ENCODE measurements at places on chromosomes 11 and 22.
A peak's percentile ranks its signal among the peaks of the same experiment; 100 is the strongest.

GRCh38 chr11:68093565-68093964 lies 27.6 kb downstream of the CHKA start:
- DNase-seq: no peak

- no peak for DNase-seq
These were observed 13.6 kb downstream of the C2CD3 start for GRCh38 chr11:74157169-74157568.

DNA sequence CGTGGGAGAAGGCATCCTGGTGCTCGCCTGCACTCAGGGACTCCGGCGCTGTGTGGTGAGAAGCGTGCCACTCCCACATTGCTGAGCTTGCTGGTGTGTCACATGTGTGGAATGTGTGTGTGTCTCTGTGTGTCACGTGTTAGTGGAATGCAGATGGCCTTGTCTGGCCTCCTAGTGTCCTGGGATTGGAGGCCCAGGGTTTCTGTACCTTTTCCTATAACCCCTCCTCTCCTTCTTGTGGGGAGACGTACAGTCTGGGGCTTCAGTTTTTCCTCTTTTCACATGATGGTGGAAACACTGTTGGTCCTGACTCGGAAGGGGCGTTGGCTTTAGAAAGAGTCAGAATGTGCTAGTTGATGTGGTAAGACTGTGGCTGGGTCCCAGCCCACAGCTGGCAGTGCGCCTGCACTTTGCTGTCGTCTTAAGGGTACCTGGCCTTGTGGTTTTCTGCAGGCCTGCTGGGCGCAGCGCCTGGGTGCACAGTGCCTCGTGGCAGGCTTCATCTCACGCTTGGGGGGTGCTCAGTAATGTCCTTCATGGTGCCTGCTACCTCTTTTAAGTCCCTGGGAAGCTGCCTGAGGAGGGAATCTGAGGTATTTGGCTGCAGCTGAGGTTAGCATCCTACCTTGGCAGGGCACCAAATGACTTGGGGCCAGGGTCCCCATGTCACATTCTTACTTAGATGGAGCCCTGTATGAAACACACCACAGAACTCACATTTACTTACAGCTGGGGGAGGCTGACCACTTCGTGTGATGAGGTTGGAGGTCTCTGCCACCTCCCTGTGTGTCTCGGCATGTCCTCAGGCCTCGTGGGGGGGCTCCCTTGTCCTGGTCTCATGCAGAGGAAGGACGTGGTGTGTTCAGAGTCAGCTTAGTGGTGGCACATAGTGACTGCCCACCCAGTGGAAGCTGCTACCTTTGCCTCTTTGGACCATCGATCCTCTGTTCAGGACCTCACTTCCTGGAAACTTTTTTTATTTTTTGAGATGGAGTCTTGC lies 61.9 kb downstream of the MED15 start:
- peak; percentile 83 for DNase-seq

- no peak for DNase-seq
These were observed 65.6 kb downstream of the CCDC81 start for GRCh38 chr11:86440305-86440716.

DNA sequence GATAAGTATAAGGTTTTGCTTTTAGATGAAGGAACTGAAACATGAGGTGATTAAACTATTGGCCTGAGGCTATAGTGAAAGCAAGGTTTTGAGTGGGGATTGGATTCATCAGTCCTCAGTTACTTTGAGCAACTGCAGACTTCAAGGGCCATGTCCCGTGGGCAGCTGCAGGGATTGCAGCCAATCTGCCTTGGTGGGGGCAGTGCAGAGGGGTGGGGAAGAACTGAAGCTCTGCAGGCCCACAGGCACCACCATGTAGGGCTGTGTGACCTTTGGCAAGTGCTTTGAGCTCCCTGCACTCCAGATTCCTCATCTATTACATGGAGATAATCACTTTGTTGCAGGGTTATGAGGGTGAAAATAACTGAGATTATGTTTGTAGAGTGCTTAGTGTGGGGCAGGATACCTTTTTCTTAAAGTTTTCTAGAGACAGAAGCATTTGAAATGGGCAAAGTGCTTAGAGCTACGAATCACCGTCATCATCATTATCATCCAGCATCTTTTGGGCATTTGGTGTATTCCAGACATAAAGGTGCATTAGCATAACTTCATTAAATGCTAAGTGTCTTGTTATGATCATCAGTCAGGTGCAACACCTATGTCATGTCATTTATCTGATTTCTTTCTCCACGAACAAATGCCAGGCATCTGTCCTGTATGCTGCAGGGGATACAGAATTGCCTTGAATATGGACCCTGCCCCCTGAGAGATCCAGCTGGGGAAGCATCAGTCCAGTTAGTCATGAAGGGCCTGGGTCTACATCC lies 72.1 kb upstream of the TENM4 start:
- DNase-seq: no peak

DNA sequence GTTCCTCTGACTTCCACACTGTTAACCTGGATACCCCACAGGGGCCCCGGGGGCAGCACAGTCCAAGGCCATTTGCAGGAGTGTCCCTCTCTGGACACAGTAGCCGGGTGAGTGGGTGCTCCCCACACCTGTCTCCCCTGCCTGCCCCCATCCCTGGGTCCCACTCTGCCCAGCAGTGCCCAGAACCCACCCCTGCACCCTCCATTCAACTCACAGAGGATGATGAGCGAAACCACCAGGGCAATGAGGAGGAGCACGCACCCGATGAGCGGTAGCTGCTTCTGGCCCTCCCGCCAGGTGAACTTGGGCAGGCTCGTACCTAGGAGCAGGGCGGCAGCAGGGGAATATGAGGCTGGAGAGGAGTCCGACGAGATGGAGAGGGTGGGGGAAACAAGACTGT lies 12.2 kb downstream of the TMPRSS13 start:
- no peak for DNase-seq

DNA sequence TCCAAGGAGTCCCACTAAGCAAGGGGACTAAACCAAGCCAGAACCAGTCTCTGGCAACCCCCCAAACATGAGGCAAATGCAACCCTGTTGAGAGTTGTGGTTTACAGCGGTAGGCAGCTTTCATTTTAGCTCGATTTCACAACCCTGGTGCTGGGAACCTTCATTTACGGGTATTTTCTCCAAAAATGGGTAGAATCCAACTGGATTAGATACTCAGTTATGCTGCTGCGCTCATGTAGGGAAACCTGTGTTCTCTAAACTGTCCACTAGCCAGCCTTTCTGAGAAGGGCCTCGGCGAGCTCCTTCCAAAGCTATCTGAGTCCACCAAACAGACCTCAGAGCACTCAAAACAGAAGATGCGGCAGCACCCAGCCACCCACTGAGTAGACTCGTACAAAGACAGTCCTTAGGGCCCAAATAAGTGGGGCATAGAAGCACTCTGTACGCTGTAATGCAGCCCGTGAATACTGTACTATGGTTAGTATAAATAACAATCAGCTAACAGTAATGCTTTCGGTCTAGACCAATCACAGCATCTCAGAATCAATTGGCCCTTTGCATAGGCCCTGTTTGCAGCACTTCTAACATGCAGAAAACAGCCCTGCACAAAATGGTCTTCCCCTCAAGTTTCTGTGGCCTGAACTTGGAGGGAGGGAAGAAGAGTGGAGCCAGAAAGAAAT lies 104.7 kb downstream of the ETS1 start:
- DNase-seq: no peak

- no peak for DNase-seq
These were observed 764.8 kb upstream of the FAT3 start for GRCh38 chr11:91459840-91460239.

DNA sequence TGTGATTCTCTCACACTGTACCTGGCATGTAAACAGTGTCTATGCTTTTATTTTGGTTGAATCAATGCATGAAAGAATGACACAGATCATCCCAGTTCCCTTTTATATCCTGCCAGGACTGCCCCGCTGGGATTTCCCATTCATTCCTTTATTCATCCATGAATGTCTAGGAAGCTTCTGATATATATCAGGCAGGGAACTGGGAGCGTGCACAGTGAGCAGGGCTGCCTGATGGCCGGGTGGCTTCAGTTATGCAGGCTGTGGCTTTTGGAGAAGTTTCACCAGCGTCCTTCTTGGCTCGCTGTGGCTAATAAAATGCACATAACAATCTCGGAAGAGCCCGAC lies 789.0 kb downstream of the TBC1D22A start:
- DNase-seq: no peak

- no peak for DNase-seq
These were observed 24.7 kb downstream of the KCNE3 start for GRCh38 chr11:74442636-74443035.

- no peak for DNase-seq
These were observed at the start of gene CECR2 for GRCh38 chr22:17369439-17370025. Gene CECR2 (plus strand): TSS chr22:17369460. CDS start chr22:17369784, 324 bp downstream.

DNA sequence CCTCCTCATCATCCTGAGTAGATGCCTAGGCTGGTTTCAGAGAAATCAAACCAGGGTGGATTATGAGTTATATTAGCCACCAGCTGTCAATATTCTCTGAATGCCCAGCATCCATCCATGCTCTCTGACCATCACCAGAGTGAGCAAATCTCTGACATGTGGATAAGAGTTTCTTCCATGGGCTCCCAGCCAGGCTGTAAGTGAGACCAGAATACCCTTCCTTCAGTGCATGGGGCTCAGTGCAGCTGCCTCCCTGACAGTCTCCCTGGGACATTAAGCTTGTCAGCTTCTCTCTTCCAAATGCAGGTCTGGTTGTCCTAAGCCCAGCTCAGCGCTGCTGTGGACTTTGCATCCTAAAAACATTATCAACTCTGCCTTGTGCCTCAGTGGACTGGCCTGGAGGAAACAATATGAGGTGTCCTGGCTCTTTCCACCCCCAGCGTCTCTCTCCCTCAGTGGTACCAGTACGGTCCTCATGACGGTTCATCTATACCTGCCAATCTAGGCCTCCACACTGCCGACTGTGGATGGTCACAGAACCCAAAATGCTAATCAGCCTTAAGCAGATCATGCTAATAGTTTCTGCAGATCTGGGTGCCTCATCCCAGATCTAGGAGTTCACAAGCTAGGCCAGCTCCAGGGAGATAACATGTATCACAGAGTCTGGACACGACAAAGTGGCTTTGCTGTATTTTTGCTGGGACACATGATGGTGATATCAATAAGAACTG lies 41.6 kb upstream of the PRAME start:
- DNase-seq: no peak

DNA sequence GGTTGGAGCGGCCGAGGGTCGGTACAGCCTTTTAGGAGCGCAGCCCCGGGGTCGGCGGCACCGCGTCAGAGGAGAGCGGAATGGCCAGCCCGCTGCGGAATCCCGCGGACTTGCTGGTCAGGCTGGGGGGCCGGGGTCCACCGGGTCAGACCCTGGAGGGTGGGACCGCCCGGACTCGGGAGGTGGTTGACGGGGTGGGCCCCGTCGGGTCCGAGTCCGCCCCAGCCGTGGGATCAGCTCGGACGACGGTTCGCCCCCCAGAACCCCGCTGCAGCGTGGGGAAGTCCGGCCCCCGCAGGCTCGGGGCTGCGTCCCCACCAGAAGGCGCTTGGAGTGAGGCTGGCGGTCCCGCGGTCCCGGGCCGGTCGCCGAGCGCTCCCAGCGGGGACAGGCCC lies 301 bp upstream of the ADM2 start:
- DNase-seq: no peak

- no peak for DNase-seq
These were observed 578.5 kb downstream of the BUD13 start for GRCh38 chr11:116194156-116194904.

DNA sequence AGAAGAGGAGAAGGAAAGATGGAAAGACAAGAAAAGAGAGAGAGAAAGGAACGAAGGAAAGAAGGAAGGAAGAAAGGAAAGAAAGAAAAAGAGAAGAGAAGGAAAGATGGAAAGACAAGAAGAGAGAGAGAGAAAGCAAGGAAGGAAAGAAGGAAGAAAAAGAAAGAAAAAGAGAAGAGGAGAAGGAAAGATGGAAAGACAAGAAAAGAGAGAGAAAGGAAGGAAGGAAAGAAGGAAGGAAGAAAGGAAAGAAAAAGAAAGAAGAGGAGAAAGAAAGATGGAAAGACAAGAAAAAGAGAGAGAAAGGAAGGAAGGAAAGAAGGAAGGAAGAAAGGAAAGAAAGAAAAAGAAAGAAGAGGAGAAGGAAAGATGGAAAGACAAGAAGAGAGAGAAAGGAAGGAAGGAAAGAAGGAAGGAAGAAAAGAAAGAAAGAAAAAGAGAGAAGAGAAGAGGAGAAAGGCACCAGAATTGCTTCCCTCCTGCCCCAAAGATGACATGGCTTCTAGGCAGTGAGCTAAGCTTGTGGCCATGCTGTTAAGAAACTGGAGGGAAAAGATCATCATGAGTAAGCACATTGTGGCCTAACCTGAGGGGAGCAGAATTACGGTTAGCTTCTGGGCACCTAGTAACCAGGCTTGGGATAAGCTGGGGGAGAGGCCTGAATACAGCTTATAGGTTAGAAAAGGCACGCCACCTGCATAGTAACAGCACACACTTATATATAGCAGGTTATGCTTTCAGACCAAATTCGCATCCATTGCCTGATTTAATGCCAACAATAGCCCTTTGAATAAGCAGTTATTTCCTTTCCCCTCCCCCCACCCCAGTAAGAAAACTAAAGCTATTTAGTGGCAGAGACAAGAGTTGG lies 2.3 kb upstream of the ST3GAL4 start:
- peak; percentile 90 for DNase-seq

GRCh38 chr22:35663371-35663770 lies 15.1 kb downstream of the APOL6 start:
- DNase-seq: no peak

GRCh38 chr11:7671347-7672215 lies 1.7 kb downstream of the CYB5R2 start:
- no peak for DNase-seq

DNA sequence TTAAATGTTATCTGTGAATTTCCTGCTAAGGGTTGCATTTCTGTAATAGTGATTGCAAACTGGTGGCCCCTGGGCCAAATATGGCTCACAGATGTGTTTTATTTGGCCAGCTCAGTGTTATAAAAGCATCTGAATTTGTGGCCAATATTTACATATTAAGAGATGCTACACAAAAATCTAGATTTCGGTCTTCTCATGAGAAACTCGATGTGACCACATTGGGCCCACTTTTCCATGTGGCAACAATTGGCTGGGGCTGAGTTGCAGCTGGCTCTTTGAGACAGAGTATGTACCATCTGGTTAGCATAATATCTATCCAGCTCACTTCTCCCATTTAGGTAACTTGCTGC lies 244.5 kb upstream of the POU2AF2 start:
- no peak for DNase-seq

DNA sequence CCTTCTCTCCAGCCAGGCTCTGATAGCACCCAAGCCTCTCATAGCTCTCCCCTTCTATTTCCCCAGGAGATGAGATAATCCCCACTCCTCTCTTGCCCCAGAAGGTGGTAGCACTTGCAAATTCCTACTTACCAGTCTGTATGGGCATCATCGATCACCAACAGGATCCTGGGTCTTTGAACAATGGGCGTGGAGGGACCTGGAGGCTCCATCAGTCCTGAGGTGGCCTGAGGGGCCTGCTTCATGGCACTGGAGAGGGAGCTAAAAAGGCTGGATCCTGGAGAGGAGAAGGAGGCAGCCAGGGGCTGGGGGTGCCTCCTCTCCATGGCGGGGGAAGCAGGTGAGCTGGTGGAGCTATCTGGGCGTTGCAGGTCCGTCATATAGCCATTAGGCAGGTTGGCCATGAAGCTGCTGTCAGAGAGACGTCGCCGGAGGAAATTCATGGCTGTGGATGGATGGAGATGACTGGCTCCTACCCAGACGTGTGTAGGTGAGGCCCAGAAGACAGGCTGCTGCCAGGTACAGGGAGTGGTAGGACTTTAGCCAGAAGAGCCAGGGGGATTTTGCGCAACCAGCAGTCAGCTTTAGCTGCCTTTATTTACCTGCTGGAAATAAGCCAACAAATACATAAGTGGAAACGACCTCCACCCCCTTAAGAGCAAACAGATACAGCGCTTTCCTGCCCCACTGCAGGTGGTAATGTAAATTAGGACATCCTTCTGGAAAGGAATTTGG lies 51.8 kb downstream of the SYN3 start:
- DNase-seq: no peak

- no peak for DNase-seq
These were observed 8.4 kb upstream of the KCNQ1OT1 start for GRCh38 chr11:2708151-2708581.

- peak; percentile 61 for DNase-seq
These were observed 3.8 kb downstream of the PKDREJ start for GRCh38 chr22:46259374-46259773.
